ENCODE measurements at places on chromosomes 1 and 21.

GRCh38 chr21:41537356-41537755, 29.4 kb upstream of the TMPRSS2 start:
- no peak for DNase-seq

DNA sequence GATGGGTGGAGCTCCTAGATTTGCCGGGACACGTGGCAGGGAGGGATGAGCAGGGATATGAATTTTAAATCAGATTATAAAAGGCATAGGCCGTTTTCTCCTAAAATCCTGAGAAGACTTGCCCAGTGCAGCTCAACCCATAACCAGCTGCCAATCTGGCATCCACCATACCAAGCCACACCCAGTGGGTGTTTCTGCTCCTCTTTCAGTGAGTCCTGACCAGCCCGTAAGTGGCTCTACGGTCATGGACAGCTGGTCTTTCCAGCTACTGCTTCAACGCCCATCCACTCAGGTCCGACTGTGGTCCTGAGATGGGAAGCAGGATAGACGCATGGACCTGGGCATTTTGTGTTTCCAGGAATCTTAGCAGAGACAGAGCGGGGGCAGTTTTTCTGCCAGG, 107.2 kb downstream of the LAMC2 start:
- no peak for DNase-seq

GRCh38 chr1:244022311-244022710, 28.8 kb upstream of the ZBTB18 start:
- DNase-seq, result no peak

DNA sequence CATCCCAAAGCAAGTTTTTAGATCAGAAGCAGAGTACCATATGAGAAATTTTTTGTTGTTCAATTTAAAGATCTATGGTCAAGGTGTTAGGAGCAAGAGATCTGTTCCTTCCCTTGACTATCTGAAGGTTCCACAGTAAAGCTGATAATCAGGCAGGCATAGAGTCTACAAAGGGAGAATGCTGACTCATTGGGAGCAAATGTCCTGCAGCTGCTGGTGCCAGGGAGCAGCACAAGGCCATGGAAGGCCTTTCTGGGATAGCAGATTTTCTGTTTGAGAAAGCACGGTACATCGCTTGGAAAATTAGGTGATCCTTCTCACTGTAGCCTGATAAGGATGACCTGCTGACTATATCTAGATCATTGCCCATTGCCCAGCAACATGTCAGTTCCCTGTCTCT, 210.1 kb upstream of the C1orf87 start:
- no peak for DNase-seq

DNA sequence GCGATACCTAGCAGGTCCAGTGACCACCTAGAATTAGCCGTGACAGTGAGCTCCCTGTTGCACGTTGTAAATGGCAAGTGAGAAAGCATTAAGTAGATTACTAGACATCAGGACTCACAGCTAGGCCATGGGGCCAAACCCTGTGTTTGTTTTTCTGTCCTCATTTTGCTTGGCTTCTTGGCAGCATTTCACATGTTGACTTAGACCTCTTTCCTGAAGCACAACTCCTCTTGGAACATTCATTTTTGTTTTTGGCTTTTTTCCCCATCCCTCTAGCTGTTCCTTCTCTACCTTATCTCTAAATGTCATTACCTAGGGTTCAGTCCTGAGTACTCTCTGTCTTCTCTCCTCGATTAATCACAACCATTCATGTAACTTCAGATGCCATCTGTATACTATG, 16.9 kb upstream of the PTPN14 start:
- DNase-seq, result no peak

- peak; percentile 56 for DNase-seq
Observed at GRCh38 chr21:46598581-46599572, 6.0 kb downstream of the S100B start.

GRCh38 chr21:45293726-45294401, 6.2 kb upstream of the POFUT2 start:
- no peak for DNase-seq

GRCh38 chr1:3505161-3505560, 50.7 kb downstream of the ARHGEF16 start:
- no peak for DNase-seq

- no peak for DNase-seq
Observed at GRCh38 chr1:78045926-78046778, at the start of gene GIPC2. Gene GIPC2 (plus strand): TSS chr1:78045966. CDS start chr1:78046095, 129 bp downstream.
